ENCODE measurements at places on chromosomes 11 and 22. TPM values are rescaled to one million over a fixed set of nuclear protein-coding genes. Genes with fewer than 3 reads are reported as not detected.

Gene CECR2
- 6.6 TPM for total RNA-seq

Gene MUC5AC
- not detected for total RNA-seq

Gene ABCC8
- not detected for total RNA-seq

GRCh38 chr11:58905011-58905720, 34.1 kb upstream of the GLYATL1 start:
- DNase-seq = peak; percentile 49
- no peak overlapping the region for H3K27ac ChIP-seq
- H3K27me3 ChIP-seq = peaks cover 45% of the 10 kb centered on the region
- H3K4me1 ChIP-seq = no peaks in the 10 kb centered on the region
- H3K4me3 ChIP-seq = peak overlapping the region; percentile 44
